Bronchus fibroblast of lung (primary cell): ENCODE measurements at places on chromosomes 6 and 20. TPM values are rescaled to one million over a fixed set of nuclear protein-coding genes. Genes with fewer than 3 reads are reported as not detected.

The OPRL1 gene
- 0.67 and 0.74 TPM in 2 replicates for total RNA-seq

The CAGE1 gene
- 0.17 TPM in 1 of 2 replicates, not detected in the other for total RNA-seq

The L3MBTL1 gene
- 2.4 and 4.5 TPM in 2 replicates for total RNA-seq

The HSPA12B gene
- total RNA-seq, result 0.45 and 0.50 TPM in 2 replicates

The IL20RA gene
- total RNA-seq, result 0.17 and 0.45 TPM in 2 replicates

The CALHM4 gene
- not detected in 2 replicates for total RNA-seq

The FOXS1 gene
- not detected in 2 replicates for total RNA-seq

The HLA-DQA2 gene
- not detected in 2 replicates for total RNA-seq

The FILIP1 gene
- 0.34 and 0.59 TPM in 2 replicates for total RNA-seq

The NKAIN2 gene
- not detected in 2 replicates for total RNA-seq

The BNIP5 gene
- total RNA-seq, result not detected in 2 replicates

The CTCFL gene
- total RNA-seq, result not detected in 2 replicates

The BMP6 gene
- total RNA-seq, result 0.15 TPM in 1 of 2 replicates, not detected in the other

The COL12A1 gene
- total RNA-seq, result 131 and 152 TPM in 2 replicates

The SMLR1 gene
- not detected in 2 replicates for total RNA-seq

The TFAP2C gene
- total RNA-seq, result not detected in 2 replicates

The C6orf52 gene
- total RNA-seq, result 0.84 and 0.89 TPM in 2 replicates

The TTK gene
- total RNA-seq, result 37.8 and 43.0 TPM in 2 replicates

The SMOC2 gene
- total RNA-seq, result not detected in 2 replicates

The FOXQ1 gene
- 0.45 and 1.3 TPM in 2 replicates for total RNA-seq

The NKX2-4 gene
- total RNA-seq, result not detected in 2 replicates

The HCRTR2 gene
- 0.17 TPM in 1 of 2 replicates, not detected in the other for total RNA-seq

The TPBG gene
- 68.7 and 78.2 TPM in 2 replicates for total RNA-seq

The CDH4 gene
- total RNA-seq, result 10.8 and 11.6 TPM in 2 replicates

The SPAG4 gene
- total RNA-seq, result 4.7 and 6.8 TPM in 2 replicates

The CLVS2 gene
- total RNA-seq, result not detected in 2 replicates

The ENPP5 gene
- 0.30 and 1.0 TPM in 2 replicates for total RNA-seq

The CRIP3 gene
- total RNA-seq, result not detected in 2 replicates

The GINS1 gene
- total RNA-seq, result 18.4 and 19.5 TPM in 2 replicates

The ROS1 gene
- under 0.01 and 0.17 TPM in 2 replicates for total RNA-seq

The JPH2 gene
- total RNA-seq, result under 0.01 TPM in 2 replicates

The BTNL2 gene
- total RNA-seq, result not detected in 2 replicates

The CRISP3 gene
- not detected in 2 replicates for total RNA-seq

The XKR7 gene
- under 0.01 TPM in 1 of 2 replicates, not detected in the other for total RNA-seq

The SIRPA gene
- 14.1 and 16.9 TPM in 2 replicates for total RNA-seq

The LHFPL5 gene
- not detected in 2 replicates for total RNA-seq

The CDH22 gene
- total RNA-seq, result not detected in 2 replicates

The OXT gene
- total RNA-seq, result not detected in 2 replicates

The FRK gene
- total RNA-seq, result 0.15 and 0.17 TPM in 2 replicates

The SLC22A2 gene
- total RNA-seq, result not detected in 2 replicates
